ENCODE measurements at places on chromosomes 7 and 10.

DNA sequence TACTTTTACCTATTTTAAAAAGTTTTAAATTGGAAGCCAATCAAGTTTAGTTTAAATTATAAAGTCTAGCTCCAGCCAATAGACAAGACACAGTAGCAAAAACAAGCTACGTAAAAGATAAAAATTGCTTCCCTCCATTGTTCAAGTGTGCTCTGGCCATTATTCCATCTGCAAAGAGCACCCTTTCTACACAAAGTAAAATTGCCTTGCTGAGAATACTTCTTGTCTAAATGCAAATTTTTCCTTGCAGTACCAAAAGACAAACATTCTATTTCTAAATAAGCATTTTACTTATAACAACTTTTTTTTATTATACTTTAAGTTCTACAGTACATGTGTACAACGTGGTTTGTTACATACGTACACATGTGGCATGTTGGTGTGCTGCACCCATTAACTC lies 75.9 kb upstream of the ZNF746 start:
- no peak for DNase-seq

- no peak for DNase-seq
Observed at GRCh38 chr7:91287371-91288084, 23.3 kb downstream of the FZD1 start.

DNA sequence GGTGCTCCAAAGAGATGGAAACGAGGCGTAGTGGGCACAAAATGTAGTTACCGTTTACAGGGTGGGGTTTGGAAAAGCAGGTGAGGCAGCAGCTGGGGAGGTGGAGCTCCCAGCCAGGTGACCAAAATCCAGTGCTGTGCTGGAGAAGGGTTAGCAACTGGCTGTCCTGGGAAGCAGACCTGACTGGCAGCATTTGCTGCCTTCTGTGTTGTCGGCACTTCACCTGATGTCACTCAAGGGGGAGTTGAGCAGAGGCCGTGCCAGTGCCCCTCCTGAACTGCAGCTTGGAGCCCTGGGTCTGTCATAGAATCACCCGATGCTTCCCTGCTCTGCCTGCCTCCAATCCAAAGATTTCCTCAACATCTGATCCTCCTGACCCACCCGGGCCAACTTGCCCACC lies 12.8 kb downstream of the GCK start:
- no peak for DNase-seq

DNA sequence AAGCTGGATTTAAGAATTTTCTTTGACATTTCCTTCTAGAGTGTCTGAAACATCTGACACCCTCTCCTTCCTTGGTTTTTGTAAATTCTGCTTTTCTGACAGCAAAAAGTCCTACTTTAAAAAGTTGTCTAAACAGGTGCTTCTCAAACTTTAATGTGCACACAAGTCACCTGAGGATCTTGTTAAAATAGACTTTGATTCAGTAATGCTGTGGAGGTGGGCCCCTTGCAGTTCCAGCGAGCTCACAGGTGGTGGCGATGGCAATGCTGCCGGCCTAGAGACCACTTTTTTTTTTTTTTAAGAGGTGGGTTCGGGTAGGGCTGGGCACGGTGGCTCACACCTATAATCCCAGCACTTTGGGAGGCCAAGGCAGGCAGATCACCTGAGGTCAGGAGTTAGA lies 77.1 kb downstream of the ABCC2 start:
- no peak for DNase-seq

DNA sequence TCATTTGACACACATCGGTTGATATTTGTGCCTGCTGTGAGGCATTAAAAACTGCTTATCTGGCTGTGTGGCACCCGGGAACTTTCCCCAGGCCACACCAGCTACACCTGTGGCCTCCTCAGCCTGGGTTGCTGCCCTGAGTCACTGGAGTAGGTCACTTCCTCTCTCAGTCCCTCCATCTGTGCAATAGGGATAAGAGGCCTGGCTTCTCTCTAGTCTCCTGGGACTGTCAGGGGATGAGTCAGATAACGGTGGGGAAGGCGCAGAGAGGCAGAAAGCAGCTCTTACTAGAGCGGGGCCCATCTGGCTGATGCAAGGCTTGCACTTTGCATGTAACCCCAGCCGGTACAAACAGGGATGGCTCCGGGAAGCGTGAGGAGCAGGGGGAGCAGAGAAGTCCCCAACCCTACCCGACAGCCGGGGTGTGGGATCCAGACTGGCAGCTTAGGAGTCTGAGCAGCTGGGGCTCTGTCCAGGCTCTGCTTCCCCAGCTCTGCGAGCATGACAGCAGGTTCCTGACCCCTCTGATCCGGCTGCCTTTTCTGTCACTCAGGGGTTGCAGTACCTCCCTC lies 34.0 kb downstream of the DNAJB12 start:
- DNase-seq = peak; percentile 25

DNA sequence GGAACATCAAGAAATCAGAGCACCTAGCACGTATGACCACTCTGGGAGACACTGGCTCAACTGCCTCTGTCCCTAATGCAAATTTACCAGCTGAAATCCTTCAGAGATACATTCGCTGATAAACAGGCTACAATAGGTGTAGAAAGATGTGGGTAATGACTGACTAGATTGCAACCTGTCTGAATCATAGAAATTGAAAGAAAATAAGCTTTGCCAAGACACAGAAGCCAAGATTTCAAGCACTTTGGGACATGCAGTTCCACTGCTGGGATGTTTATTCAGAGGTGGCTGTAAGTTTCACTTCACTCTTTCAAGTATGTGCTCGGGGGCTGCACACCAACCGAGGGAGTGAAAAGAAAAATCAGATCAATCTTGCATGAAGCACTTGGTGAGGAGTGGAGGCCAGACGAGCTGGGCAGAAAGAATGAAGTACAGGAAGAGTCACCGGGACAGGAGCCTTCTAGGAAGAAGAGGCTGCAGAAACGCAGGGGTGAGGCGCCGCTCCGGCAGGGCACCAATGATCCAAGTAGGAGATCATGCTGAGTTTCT lies 276.7 kb downstream of the PARD3 start:
- no peak for DNase-seq

DNA sequence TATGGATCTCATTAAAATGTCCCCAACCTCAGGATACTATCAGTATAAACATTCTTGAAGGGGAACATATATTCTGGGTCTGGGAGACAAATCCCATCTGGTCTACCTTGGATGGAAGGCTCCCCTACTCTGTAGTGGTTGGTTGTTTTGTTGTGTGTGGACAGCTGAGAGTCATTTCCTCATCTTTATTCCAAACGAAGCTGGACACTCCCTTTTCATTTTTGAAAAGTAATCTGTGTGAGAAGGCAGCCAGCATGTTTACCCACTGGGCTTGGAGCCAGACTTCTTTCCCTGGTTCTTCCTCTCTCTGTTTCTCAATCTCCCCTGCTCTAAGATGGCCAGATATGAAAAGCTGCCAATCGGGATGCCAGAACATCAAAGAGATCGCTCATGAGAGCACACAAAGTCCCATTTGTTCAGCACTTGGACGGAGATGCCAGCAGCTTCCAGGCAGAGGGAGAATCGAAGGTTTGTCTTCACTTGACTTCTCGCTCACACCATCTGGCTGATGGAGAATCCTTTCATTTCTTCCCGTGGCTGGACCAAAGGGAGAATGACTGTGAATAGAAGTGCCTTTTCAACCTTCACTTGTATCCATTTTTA lies 108.1 kb upstream of the AGR3 start:
- DNase-seq = peak; percentile 76

GRCh38 chr10:91711885-91712680 lies 79.2 kb upstream of the PPP1R3C start:
- DNase-seq = no peak

DNA sequence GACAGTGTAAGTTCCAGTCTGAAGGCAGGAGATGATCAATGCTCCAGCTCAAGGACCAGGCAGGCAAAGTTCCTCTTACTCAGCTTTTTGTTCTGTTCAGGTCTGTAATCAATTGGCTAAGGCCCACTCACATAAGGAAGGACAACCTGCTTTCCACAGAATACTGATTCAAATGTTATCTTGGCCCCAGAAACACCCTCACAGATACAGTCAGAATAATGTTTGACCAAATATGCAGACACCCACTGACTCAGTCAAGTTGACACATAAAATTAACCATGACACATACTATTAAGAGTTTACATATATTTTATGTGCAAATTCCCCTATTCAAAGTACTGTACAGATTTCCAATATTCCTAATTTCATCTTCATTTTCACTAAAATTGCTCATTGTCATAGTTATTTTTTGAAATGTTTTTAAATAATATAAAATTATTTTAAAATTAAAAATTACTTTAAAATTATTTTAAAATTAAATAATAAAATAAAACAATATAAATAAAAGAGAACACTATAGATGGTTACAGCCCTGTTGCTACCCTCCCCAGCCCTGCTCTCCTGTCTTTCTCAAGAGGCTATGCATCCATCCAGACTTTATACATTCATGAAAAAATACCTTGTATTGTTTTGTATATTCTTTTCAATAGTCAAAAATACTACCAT lies 59.4 kb downstream of the RAB11FIP2 start:
- DNase-seq = no peak

DNA sequence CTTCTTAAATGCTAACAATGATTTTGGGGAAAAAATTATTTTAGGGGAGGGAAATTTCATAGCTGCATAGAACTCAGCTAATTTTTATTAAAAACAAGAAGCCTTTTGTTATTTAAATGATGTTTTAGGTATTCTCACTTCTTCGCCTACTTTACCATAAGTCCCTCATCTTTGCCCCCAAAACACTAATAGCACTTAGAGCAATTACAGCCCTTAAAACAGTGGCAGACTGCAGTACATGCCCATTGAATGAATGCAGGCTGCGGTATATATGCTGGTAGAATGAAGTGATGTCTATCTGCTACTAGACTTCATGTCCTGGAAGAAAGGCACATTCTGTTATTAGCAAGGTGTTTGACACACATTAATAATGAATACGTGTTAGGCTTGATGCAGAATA lies 2.9 kb upstream of the SPAG6 start:
- DNase-seq = no peak

GRCh38 chr10:29332061-29332760 lies 43.3 kb downstream of the LYZL1 start:
- no peak for DNase-seq

- DNase-seq = no peak
Observed at GRCh38 chr10:76334255-76334654, 902.8 kb downstream of the LRMDA start.

DNA sequence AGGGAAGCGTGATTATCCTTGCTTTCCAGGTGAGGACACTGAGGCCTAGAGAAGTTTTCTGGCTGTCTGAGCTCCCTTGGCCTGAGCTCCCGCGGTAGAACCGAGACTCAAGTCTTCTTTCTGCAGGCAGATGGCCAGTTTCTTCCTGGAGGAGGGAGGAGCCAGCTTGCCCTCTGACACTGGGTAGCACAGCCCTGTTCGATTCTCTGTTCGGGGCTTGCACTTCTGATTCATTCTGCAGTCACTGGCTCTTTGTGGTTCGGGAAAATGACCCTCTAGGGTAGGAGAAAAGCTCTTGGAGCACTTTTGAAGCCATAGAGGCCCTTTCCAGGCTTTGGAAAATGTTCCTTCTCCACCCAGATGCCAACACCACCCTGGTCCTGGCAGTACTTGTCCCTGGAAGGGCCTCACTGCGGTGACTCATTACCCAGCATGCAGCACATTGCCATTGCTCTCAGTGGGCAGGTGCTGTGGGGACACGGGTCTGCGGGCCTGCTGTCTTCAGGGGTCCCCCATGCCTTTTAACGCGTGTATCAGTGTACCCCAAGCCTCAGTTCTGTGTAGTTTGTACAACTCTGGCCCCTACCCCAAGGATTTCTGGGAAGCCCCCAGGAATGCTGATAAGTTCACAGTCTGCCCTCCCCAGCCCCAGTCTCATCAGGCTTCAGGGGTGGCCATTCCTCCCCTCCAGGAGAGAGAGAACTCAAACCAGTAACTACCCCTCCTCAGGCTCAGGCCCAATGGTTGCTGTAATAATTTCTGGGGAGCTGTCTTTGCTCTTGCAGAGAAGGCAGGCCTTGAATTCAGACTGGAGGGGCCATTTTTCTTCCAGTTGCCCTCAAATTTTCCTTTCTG lies 11.9 kb downstream of the CHST3 start:
- DNase-seq = no peak

DNA sequence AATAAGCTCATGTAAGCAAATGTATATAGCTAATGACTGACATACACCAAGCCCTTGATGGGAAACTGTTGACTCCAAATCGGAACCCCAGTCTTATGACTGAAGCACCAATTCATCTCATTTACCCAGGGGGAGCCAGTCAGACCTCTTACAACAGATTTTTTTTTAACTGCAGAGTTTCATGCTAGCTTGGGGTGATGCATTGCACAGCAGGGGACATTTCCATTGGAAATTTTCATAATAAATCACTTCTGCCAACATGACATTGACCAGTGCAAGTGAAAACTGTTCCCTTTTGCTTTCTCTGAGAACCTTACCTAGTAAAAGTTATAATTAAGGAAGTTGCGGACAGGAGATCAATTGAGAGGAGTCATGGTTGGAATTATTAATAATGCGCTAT lies 137.0 kb upstream of the VWC2 start:
- no peak for DNase-seq

- no peak for DNase-seq
Observed at GRCh38 chr10:1475771-1476454, 261.4 kb downstream of the ADARB2 start.

DNA sequence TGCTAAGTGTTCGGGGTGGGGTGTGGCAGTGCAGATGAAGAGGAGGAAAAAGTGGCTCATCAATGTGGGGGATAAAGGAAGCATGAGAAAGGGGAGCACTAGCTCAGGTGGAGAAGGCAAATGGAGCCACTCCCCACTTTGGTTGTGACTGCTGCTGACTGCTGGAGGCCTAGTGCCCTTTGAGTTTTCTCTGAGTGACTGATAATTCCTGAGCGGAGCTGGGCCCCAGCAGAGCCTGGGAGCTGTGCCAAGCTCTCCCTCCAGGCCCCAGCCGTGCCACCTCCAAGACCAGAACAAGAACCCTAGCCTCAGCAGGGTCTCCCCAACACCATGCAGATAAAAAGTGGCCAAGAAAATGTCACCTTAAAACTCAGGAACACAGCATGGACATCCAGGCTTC lies 9.7 kb upstream of the RASSF4 start:
- DNase-seq = no peak

DNA sequence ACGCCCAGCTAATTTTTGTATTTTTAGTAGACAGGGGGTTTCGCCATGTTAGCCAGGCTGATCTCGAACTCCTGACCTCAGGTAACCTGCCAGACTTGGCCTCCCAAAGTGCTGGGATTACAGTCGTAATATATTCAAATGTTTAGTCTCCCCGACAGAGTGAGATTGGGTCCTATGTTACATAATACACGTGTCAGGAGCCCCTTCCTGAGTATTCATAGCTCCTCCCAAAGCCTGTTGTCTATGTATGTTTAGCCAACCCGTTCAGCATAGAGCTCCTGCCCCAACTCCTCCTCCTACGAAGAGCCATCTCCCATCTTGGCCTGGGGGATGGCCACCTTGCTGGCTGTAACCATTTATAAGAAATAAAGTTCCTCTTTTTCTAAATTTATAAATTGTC lies 2.7 kb upstream of the PPP2R2D start:
- no peak for DNase-seq
